ENCODE measurements at places on chromosomes 11 and 22.

DNA sequence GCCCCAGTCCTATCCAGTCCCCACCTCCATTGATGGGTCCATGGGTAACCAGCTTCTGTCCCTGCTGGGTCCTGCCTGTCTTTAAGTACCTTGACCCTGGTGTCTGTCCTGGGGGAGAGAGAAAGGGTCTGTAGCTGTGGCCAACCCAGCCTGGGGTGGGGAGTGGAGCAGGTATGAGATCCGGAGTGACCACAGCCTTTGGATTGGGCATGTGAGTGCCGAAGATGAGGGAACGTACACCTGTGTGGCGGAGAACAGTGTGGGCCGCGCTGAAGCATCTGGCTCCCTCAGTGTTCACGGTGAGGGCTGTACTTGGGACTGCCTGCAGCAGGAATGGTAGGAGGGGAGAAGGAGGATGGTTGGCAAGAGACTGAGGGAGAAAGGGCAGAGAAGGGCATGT is 5.2 kb downstream of the ROBO3 start:
- DNase-seq: no peak

DNA sequence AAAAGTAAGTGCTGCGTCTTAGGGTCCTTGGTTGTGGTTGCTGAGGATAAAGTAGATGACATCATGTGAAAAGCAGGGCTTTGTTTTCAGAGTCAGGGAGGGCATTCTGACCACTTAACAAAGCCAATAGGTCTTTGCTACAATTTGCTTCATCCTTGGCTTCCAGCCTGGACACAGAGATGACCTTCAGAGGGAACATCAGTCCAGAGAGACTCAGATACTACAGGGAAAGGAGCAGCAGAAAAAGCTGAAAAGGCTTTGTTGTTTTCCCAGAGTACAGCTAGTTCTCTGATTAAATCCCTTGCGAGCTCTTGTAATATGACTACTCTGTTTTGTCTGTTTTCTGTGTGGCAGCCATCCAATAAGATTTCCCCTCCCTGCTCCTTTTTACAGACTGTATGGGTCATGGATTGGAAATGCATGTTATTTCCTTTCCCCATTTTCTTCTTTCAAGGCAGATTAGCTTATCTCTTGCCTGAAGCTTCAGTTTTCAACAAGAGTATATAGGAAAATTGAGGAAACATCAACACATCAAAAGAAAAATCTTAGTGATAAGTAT is 31.9 kb downstream of the ATG13 start:
- no peak for DNase-seq

DNA sequence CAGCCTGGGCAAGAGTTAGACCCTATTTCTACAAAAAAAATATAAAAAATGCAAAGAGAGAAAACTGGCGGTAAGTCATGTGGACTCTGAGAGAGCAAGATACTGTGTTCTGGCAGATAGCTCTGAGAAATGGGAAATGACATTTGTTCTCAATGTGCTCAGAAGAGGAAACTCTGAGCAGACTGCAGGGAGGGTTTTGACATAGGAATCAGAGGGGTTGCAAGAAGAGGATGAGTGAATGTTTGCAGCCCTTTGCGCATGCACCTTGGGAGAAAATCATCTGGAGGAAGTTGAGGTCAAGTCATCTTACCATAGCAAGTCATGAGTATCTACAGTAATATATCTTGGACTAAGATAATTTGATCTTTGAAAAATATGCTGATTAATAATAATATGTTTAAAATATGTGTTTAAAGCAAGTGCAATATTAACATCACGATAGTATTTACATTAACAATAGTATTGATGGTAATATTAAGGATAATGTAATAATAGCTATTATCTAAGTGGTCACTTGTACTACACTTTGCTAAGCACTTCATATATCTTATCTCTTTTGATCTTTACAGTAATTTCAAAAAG is 2.6 kb downstream of the ACER3 start:
- no peak for DNase-seq

DNA sequence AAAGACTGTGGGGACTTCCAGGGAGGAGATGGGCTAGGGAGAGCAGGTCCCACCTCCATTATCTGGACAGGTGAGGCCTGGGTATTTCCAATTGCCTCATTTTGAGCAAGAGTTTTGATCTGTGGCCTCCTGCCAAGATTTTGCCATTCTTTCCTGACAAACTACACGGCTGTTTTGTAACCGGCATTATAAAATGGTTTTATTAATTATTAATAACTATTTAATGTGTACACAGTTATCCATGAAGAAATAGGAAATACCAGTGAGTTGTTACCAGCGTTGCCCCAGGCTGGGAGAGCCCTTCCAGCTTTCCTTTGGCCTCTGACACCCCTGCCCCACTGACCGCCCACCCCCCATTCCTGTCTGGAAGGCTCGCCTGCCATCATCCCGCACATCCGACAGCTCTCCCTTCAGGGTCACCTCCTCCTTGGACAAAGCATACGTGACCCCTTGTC is 14.9 kb upstream of the SEC14L3 start:
- no peak for DNase-seq

DNA sequence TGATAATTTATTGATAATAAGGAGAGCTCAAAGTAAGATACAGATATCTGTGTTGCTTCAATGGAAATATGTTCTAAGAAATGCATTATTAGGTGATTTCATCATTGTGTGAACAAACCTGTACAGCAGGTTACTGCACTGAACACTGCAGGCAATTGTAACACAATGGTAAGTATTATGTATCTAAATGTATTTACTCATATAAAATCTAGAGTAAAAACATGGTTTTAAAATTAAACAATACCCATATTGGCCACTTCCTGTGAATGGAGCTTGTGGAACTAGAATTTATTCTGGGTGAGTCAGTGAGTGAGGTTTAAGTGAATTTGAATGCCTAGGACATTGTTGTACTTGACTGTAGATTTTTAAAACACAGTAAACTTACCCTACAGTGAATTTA is 722.9 kb upstream of the RAG2 start:
- no peak for DNase-seq

DNA sequence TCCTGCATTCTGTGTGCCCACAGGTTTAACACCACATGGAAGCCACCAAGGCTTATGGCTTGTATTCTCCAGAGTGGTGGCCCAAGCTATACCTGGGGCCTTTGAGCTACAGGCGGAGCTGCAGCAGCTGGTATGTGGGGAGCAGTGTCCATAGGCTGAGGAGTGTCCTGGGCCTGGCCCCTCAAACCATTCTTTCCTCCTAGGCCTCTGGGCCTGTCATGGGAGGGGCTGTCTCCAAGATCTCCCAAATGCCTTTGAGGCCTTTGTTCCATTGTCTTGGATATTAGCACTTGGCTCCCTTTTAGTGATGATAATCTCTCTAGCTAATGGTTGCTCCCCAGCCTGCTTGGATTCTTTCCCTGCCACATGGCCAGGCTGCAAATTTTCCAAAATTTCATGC is 6.4 kb upstream of the TBC1D22A start:
- DNase-seq: no peak

- DNase-seq: no peak
Observed at GRCh38 chr22:45503050-45503815, 550 bp downstream of the FBLN1 start.

GRCh38 chr11:29129844-29130243 is 887.0 kb downstream of the KCNA4 start:
- DNase-seq: no peak

- DNase-seq: no peak
Observed at GRCh38 chr11:62393735-62394134, 25.1 kb upstream of the SCGB1A1 start.
